ENCODE measurements at places on chromosomes 11 and 22.

GRCh38 chr22:45608763-45609180 is 62.9 kb upstream of the ATXN10 start:
- DNase-seq: no peak

DNA sequence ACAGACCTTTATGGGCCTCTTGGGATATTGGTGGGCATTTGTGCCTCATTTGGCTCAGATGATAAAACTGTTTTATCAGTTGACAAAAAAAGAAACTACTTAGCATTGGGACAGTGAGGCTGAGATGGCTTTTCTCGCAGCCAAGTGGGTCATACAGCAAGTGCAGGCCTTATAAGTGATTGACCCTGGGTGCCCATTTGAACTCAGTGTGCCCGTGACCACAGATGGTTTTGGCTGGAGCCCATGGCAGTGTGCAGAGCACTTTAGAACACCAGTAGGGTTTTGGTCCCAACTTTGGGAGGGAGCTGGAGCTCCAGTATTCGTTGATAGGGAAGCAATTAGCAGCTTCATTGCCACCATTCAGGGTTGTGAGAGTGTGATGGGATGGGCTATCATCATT is 404.5 kb upstream of the LARGE1 start:
- DNase-seq: no peak

DNA sequence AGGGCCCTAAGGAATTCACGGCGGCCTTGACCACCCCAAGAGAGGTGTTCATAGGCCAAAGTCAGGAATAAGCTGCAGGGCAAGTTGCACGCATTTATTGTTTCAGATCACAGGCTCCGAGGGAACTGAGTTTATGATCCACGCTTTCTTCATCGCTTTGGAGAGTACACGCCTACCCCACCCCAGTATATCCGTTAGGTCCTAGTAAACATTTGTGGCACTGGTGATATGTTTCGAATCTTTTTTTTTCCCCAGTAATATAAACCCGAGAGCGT is 805 bp downstream of the GANAB start:
- DNase-seq: no peak

DNA sequence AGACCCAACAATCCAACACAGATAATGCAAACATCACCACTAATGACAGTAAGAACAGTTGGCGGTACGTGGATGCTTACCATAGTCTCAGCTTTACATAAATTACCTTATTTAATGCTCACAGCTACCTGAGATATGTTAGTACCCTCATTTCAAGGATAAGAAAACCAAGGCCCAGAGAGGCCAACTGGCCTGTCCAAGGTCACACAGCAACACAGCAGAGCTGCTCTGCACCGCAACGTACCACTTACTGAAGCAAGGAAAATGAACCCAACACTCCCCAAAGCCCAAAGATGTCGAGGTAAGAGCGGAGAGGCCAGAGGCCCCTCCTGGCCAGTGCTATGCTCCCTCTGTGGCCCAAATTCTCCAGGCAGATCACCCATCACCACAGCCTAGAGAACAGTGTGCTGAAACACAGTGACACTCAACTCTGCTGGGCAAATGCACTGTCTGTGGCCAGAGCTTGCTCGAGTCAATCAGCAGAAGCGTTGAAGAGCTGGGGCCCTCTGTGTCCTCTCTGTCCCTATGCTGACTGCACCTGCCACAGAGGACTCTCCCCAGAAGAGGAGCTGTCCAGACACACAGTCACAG is 14.0 kb downstream of the SHANK2 start:
- no peak for DNase-seq

DNA sequence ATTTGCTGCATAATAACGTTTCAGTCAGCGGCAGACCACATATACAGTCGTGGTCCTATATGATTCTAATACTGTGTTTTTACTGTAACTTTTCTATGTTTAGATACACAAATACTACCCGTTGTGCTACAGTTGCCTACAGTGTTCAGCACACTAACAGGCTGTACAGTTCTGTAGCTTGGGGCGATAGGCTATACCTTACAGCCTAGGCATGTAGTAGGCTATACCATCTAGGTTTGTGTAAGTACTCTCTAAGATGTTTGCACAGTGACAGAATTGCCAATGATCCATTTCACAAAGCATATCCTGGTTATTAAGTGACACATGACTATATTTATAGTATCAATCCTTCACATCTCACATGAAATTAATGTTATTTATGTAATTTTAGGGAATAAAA is 78.2 kb downstream of the YAP1 start:
- DNase-seq: no peak

DNA sequence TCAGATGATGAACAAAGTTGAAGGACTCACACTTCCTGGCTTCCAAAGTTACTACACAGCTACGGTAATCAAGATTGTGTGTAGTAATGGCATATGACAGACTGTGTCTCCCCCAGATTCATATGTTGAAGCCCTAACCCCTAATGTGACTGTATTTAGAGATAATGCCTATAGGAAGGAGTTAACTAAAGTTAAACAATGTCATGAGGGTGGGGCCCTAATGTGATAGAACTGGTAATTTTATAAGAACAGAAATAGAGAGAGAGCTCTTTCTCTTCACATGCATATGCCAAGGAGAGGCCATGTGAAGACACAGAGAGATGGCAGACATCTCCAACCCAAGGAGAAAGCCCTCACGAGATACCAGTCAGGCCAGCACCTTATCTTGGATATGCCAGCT is 8.0 kb downstream of the AAMDC start:
- DNase-seq: no peak

DNA sequence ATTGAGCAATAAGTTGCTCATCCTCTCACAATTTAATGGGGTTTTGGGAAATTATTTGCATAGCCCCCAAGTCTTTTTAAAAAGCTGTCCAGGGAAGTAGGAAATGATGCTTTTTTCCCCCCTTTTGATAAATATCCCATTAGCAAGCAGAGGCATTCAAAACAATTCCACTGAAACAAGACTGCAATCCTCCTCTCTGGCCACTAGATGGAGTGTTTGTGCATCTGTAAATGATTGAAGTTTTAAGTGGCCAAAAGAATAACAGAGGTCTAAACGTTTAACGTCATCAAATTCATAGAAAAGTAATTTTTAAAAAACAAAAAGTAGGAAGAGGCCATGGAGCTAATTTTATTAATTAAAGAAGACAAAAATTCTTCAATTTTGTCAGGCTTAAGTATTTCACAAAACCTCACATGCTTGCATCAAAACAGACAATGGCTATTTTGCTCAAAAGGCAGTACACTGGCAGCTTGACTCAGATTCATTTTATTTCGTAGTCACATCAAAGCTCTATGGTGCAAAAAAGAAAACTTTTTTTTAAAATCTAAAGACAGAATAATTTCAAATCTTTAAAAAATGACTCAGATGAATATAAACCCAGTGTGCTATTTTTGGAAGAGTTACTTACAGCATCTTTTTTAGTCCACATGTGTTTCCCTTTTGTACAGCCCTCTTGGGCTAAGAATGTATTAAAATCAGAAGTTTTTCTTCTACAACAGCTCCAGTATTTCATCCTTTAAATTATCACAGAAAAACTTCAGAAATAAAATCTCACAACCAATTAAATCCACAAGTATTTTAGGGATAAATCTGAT is 17.8 kb downstream of the CHORDC1 start:
- no peak for DNase-seq

DNA sequence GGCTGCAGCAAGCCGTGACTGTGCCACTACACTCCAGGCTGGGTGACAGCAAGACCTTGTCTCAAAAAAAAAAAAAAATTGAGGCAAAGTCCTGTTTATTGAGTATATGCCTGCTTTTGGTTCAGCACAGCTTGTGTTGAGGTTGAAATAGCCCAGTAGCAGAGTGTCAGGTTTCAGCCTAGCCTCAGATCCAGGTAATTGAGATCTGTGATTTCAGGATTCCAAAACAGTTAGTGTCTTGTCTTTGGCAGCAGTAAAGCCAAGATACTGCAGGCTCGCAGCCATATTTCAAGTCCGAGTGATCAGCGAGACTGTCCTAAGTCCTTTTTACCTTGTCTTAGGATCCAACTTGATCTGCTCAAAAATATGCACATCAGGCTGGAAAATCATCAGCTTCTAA is 27.0 kb downstream of the CUL5 start:
- no peak for DNase-seq

DNA sequence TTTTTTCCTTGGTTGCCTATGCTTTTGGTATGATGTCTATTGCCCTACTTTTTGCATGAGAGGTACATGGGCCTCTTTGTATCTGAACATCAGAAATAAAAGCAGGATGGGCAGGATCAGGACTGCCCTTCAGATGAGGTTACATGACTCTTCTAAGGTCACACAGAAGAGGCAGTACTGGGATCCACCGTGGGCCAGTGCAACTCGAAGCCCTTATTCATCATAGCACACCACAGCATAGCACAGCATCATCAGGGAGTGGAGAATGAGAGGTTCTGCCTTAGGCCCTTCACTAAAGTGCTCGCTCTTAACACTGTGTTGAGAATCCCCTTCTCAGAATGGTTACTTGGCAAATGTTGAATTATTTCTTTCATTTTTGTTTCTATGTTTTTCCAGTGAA is 88.3 kb downstream of the C22orf31 start:
- DNase-seq: no peak

DNA sequence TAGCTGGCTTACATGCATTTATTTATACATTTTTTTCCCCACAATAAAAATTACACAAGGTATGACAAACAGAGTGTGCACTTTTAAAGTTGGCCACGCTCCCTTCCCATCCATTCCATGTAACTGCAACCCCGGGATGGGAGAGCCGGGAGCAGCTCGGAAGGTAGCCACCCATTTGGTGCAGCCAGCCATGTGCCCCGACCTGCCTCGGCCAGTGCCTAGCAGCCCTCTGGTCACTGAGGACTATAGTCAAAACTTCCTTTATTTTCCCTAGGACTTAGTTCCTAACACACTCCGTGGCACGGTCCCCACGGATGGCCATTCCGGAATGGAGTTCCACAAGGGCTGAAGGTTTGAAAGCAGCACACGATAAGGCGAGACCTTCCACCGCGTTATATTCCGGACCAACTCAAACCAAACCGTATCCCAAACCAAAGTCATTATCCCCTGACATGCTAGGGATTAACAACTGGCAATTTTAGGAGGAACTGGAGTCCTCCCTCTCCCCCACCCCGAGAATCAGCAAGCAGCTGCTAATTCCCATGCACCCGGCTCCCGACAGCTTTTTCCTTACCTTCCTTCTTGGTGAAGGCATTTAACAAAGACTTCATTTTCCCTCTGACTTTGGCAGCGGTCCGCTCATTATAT is 426.4 kb downstream of the SHANK2 start:
- no peak for DNase-seq

DNA sequence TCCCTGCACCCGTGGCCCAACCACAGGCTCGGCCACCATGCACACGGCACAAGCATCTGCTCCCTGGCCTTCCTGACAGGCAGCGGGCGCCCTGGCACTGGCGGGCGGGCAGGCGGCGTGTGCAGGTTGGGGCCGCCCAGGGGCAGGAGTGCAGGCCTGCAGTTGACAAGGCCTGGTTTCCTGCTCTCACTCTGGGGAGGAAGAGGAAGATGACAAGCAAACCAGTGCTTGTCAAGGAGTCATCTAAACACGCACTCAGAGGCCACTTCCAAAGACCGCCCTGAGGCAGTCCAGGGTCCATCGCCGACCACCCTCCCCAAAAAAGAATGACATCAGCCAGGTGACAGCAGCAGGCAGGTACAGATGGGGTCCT is 65.3 kb upstream of the LINC01488 start:
- DNase-seq: no peak

GRCh38 chr11:118379497-118379896 is 20.1 kb downstream of the UBE4A start:
- no peak for DNase-seq

DNA sequence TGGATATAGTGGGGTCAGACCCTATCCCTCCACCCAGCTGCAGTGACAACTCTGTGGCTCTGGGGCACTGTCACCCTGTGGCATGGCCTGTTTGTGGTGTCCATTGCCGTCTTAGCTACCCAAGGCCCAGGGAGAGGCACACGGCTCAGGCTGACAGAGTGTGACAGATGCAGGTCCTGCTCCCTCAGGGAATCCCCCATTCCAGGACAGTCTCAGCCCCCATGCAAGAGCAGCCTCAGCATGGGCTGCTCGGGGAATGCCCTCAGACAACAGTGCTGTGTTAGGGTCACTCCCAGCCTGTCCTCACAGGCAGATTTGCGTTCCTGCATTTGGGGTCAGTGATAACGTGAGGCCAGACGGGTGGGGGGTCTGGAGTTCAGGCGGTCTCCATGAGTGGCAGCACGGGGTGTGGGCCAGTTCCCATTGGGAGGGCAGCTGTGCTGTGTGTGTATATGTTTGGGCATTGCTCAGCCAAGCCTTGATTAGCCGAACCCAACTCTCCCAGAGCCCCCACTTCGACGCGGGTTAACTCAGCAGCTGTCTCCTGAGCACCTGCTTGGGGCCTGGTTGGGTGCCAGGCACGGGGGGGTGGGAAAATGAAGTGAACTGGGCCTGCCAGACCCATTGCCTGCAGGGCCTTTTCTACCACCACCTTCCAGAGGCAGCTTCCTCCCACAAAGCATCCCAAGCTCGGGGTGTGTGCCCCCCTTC is 5.3 kb upstream of the KCNQ1OT1 start:
- DNase-seq: no peak

DNA sequence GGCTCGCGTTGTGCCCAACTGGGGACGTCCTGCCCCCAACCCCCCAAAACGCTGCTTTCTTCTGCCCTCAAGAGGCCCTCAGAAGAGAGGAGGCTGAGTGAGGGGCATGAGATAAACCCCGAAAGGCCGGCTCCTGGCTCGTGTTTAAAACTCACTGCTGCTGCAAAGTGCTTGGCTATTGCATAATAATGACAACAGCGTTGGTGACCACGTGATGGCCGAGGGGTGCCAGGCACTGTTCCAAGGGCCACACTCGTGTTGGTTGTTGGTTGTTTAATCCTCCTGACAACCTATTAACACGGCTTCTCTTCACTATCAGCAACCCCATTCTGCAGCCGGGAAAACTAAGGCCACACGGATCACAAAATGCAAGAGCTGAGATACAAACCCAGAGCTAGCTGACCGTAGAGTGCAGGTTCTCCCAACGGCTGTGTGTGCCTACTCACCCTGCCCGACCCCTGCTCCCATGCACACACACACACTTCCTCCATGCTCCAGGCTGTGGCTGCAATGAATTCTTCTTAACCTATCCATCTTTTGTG is 51.0 kb downstream of the ANO1 start:
- DNase-seq: no peak

DNA sequence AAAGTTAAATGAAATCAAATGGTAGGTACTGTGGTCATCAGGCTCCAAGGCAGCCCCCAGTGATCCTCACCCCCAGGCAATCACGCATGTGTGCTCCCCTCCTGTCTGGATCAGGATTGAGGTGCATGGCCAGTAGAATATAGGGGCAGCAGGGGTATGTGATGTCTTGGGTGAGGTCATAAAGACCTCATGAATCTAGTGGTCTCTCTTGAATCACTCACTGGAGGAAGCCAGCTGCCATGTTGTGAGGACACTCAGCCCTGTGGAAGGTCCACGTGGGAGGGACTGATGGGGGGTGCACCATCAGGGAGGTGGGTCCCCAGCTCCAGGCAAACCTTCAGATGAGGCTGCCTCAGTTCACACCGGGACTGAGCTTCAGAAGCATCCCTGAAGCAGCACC is 6.8 kb upstream of the IL17REL start:
- DNase-seq: no peak

DNA sequence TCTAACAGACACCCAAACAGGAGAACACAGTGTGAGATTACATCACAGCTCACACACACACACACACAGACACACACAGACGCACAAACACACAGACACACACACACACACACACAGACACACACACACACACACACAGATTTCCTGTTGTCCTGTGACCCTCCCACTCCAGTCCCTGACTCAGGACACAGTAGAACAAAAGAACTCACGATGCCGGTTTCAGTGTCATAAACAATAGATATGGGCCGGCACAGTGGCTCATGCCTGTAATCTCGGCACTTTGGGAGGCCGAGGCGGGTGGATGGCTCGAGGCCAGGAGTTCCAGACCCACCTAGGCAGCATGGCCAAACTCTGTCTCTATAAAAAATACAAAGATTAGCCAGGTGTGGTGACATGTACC is 13.8 kb upstream of the KAT5 start:
- DNase-seq: no peak

Data from cortex of kidney (tissue), 1 donor.